Daoy (cell line): ENCODE measurements at places on chromosomes 5 and 9.

- DNase-seq = peak; percentile 28
Observed at GRCh38 chr9:6557883-6558616, 87.5 kb downstream of the GLDC start.

DNA sequence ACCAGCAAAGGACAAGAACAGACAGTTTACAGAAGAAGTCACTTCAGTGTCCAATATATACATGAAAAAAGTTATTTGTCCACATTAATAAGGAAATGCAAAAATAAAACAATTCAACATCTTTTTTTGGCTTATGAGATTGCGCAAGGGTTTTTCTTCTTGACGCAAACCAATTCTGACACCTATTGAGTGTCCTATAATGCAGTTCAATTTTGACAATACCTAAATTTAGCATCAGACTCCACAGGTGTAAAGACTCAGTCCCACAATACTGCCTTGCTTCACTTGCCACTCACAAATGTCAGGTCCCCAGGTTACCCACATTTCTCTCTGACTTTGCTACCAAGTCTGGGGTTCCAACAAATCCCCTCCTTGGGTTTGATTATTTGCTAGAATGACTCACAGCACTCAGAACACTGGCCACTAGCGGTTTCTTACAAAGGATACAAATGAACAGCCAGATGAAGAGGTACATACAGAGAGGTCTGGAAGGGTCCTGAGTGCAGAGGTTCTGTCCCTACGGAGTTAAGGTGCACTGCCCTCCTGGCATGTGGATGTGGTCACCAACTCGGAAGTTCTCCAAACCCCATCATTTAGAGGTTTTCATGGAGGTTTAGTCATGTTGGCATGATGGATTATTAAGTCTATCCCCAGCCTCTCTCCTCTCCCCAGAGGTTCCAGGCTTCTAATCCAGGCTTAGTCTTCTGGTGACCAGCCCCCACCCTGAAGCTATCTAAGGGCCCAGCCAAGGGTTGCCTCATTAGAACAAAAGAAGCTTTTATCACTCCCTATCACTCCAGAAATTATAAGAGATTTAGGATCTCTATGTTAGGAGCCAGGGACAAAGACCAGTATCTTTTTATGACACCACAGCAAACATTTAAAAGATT lies 27.0 kb upstream of the SLC22A5 start:
- no peak for DNase-seq

DNA sequence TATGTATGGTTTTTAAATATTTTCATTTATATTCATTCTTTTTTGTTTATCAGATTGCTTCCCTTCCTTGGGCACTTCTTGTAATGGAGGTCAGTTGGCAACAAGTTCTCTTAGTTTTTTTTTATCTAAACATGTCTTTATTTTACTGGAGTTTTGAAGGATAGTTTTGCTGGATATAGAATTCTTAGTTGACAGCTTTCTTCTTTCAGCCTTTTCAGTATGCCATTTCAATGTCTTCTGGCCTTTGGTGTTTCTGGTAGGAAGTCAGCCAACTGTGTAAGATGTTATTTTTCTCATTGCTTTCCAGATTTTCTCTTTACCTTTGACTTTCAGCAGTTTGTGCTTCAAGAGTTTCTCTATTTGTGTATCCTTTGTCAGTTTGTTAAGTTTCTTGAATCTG lies 14.2 kb downstream of the SLC12A2 start:
- no peak for DNase-seq

GRCh38 chr9:14383294-14383693 lies 69.4 kb upstream of the NFIB start:
- DNase-seq = peak; percentile 10

GRCh38 chr5:132104556-132104955 lies 31.0 kb downstream of the CSF2 start:
- peak; percentile 47 for DNase-seq

DNA sequence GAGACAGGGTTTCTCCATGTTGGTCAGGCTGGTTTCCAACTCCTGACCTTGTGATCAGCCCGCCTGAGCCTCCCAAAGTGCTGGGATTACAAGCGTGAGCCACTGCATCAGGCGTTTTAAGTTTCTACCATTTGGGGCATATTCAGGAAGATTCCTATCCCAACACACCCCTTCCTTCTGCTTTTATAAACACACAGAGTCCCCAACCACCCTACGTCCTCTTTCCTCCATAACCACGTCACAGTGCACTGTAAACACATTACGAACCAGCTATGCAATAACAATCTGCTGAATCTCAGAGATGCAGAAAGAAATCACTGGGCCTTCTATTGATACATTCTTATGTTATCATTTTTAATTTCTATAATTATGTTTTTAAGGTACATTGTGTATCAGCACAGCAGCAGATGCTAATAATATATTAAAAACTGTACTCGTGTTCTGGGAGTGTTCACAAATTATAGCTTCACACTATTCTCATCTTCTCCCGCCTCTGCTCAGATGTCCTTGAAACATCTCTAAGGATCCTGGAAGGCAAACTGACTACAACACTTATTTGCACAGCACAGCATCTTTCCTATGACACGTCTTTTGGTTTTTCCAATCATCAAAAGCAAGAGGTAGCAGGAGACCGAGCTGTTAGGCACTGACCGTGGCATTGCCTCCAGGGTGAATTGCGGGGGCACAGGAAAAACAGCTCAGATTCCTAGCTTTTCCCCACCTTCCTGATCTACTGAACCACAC lies 60.2 kb downstream of the KCNIP1 start:
- DNase-seq = no peak

DNA sequence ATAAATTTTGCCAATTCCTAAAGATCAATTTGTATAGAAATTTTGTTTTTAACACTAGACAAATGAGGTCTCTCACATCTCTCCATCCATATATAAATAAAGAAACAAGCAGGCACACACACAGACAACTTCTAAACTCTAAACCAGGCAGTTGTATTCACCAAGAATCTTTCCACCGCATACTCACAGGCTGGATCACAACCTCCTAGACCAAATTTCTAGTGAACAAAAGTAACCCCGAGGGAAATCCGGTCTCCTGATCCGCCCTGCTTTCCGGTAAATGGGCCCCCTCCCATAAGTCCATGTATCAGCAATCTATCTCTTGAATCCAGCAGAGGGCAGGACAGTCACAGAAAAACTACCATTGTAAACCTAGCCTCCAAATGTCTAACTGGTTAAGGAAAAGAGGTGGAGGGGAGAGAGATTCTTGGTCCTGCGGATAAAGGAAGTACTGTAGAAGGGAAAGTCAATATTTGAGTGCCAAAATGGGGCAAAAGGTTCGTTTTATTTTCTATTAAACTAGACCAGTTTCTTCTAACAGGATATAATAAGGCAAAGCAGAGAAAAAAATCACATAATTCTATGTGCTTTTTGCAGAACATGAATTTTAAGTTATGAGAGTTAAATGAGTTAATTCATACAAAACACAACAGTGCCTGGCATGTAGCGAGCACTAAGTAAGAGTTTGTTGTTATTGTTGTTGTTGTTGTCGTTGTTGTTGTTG lies 4.8 kb upstream of the SMU1 start:
- peak; percentile 86 for DNase-seq
